ENCODE measurements at places on chromosomes 7 and 10.

DNA sequence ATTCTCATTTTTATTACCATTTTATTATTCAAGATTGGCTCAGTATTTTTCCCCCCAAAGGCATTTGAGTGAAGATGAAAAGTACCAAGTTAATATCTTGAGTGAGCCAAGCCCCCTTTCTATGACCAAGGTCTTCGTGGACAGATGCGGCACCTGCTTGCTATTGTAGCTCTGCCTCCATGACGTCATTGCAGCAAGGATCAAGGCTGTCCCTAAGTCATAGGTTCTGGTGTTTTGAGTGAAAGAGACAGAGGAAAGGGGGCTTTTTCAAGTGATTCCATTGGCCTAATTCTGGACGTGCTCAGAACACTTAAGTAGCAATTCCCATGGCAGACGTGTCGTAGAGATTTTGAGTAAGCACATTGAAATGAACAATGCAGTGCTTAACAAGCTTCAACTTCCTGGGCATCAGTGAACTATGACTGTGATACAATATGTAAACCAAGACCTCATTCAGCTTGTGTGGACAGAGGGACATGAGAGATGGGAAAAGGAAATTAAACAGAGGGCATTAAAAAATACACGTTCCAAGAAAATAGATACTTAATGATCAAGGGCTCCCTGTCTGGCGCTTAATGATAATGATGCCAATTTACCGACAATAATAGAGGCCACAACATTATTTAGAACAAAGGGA lies 248.7 kb upstream of the NPVF start:
- no peak for DNase-seq

DNA sequence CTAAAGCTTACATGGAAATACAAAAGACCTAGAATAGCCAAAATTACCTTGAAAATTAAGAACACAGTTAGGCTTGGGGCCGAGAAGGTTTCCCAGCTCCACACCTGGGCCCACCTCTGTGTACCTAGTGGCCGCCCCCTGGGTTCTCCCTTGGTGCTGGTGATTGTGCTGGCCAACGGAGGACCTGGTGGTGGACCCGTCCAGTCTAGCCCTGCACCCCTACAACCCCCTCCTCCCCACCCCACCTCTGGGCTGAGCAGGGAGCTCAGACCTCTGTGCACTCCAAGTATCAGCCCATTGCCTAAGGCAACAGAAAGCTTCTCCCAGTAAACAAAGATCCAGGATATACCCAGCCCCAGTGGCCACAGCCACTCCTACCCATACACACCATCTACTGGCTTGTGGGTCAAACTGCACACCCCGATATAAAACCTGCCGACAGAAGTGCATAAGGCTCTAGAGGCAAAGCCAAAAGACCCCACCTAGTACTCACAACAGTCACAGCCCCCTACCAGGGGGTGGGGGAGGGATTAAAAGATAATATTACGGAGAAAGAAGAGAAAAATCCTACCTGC lies 105.0 kb upstream of the DIP2C start:
- DNase-seq = no peak

GRCh38 chr10:110419265-110419664 lies 78.4 kb upstream of the DUSP5 start:
- no peak for DNase-seq

GRCh38 chr10:106826716-106827115 lies 337.8 kb downstream of the SORCS1 start:
- no peak for DNase-seq

DNA sequence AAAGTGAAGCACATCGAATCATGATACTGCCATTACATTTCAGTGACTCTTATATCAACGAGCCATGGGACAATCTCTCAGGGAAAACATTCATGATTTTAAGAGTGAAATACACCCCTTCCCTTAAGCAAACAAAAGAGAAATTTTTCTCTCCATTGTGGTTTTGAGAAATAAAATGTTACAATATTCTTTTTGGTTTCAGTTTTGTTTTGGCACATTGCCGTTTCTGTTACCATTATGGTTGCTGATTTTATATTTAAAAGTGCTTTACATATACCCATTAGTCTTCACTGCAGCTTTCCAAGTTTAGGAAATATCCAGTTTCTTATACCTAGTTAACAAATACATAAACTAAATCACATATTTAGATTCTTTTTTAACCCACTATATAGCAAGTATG lies 126.8 kb upstream of the SEM1 start:
- DNase-seq = no peak

DNA sequence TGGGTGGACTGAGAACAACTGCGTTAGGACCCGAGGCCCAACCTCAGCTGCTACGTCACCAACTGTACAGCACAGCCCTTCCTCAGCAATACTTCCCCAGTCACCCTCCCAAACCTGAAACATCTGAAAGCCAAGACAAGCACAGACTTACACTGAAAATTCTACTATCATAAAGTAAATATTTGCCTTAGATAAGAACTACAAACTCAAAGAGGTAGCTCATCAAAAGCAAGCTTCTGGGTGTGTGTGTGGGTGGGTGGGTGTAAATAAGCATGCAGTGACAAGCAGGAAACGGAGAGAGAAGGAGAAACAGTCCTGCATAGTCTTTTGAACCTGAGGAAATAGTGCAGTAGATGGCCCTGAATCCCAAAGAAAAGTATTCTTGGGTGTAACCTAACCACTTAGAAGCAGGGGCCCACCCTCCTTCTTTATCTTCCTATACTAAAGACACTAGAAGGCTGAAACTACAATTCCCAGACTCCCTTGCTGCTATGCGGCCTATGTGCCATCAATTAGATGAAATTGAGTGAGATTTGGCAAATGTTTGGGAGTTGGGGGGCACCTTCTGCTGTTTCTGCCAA lies 18.7 kb downstream of the SLC25A13 start:
- DNase-seq = no peak

GRCh38 chr10:91896212-91896756 lies 13.0 kb downstream of the FGFBP3 start:
- no peak for DNase-seq

GRCh38 chr10:130480491-130480890 lies 344.3 kb downstream of the GLRX3 start:
- no peak for DNase-seq

GRCh38 chr10:62812672-62813439 lies 3.3 kb downstream of the EGR2 start:
- no peak for DNase-seq

DNA sequence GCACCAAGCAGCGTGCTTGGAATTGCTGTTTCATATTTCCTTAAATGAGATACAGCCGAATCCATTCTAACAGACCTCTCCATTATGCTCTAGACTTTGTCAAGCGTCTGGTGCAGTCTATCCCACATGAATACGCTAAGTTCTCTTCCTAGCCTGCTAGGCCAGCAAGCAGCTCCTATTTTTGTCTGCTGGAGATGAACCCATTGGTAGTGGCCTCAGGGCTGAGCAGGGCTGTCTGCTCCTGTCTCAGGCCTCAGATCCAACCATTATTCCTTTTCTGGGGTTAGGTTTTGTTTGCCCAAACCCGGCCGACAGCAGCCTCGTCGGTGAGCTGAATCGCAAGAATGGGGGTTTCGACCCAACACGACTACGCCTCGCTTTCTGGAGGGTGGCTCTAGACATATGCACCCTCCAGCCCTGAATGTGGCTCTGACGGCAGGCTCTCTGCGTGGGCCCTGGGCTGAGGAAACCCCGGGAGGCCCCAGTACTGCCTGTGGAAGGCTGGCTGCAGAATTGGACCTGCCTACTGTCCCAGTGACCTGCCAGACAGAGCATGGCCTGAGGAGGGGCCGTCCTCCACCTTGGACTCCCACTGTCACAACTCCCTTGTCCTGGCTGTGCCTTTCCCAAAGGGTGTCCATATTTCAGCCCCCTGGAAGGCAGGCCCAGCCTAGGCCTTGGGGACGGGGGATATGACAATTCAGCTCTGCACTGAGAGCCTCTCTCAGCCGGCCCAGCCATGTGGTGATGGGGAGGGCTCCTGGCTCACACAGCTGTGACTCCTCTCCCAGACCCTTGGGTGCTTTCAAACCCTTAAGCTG lies 267.9 kb upstream of the TCERG1L start:
- no peak for DNase-seq

DNA sequence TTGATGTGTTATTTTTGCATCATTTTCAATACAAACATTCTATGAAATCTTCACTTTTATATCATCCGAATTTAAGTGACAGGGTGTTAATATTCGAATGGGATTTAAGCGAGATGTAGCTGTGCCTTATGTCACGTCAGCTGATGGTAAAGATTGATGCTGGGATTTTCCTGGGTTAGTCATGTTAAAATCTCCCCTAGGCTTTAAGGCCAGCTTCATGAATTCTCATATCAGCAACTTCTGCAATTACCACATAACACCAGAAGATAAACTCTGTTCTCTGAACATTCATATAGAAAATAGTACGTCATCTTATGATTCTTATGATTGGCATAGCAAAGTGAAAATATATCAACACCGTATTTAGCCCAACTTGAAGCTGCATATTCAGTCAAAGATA lies 669.2 kb downstream of the PCDH15 start:
- no peak for DNase-seq

- DNase-seq = no peak
Observed at GRCh38 chr10:4024027-4024426, 239.0 kb upstream of the KLF6 start.

- no peak for DNase-seq
Observed at GRCh38 chr7:45224832-45225231, 67.2 kb downstream of the RAMP3 start.

- no peak for DNase-seq
Observed at GRCh38 chr10:71836596-71836974, 14.5 kb downstream of the PSAP start.

DNA sequence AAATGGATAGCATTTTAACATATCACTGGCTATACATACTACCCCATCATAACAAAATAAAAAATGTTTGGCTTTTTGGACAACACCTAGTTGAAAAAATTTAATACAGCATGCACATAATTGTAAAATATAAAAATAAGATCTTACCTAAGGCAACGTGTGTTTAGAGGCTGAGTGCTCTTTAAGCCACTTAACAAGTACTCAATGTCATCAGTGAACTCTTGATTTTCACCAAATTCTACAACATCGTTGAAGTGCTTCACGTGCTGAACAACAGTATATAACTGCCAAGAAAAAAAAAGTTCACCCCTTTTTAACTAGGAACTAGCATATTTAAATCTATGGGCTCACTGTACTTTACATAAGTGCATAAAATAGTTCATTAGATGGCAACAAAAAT lies 49.5 kb downstream of the WAPL start:
- no peak for DNase-seq

DNA sequence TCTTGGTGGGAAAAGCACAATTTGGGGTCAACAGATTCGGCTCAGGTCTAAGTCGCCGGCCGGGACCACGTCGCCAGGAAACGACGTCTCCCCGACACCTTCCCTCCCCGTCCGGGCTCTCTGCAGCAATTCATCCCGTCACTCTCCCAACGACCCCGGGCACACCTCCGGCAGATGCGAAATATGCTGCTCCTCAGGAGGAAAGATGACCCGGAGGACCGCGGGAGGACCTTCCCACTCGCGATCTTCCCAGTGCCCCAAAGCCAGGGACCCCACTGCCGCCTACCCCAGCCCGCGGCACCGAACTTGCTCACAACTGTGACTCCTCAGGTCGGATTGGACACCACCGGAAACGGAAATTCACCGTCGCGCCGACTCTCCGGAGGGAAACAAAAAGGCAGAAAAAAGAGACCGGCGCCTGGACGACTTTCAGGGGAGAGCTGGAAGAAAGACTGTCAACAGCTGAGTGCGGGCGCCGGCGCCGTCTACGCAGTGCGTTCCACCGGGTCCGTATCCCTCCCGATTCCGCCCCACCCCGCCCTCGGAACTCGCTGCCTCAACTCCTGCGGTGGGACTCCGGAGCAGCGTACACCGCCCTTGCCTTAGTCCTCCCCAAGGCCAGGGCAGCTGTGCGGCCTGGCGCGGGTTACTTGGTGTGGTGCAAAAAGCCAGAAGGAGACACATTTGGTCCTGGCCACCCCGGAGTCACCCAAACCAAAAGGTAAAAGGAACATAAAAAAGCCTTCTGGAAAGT lies 13.8 kb upstream of the SEC24C start:
- DNase-seq = peak; percentile 90

GRCh38 chr10:47037654-47038425 lies 126.6 kb downstream of the PTPN20 start:
- DNase-seq = no peak

GRCh38 chr7:126305671-126306070 lies 947.1 kb downstream of the GRM8 start:
- DNase-seq = no peak

DNA sequence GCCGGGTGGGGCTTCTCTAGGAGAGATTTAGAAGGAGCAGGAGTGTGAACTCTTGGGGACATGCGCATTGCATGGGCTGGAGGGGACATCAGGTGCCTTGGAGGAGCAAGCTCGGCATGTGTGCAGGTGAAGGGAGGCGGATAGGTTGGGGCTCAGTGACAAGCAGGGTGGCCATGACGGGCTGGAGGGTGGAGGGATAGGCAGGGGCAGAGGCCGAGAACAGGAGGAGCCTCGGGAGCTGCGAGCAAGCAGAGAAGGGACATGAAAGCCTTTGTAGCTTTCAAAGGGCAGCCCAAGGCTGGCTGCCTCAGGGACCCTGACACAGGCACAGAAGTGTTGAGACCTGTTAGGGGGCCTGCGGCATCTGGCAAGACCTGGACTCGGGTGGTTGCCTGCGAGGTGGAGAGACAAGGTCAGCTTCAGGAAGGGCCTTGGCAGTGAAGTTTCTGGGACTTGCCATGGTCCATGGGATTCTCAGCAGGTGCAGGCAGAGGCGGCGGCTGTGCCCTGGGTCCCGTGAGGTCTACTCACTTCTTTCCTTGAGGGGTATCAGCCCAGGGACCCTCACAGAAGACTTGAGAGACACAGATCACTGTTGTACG lies 664.8 kb downstream of the SDK1 start:
- no peak for DNase-seq

DNA sequence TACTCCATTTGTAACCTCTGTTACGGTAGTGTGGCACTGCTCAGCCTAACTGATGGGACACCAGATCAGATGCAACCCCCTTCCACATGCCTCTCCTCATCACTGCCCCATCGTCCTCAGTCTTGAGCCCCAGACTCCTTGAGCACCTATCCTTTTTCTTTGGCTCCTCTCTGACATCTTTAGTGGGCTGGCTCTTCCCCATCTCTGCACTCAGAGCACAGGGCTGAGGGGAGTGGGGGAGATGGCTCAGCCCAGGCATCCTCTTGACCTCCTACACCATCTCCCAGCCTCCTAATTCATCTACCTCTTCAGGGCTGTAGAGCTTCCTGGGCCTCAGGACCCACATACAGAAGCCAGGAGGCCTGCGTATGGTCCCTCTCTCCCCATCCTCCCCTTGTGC lies 1.5 kb upstream of the POLM start:
- DNase-seq = no peak

- DNase-seq = no peak
Observed at GRCh38 chr10:78853864-78854263, 214.9 kb upstream of the ZMIZ1 start.

- DNase-seq = no peak
Observed at GRCh38 chr10:132124201-132124920, 58.6 kb downstream of the JAKMIP3 start.

Measured in hindlimb muscle (tissue), 1 donor.